Cardiac muscle cell (in vitro differentiated cells and primary cell): ENCODE measurements at places on chromosomes 11 and 22. TPM values are rescaled to one million over a fixed set of nuclear protein-coding genes. Genes with fewer than 3 reads are reported as not detected.

The MICAL3 gene
- 26.6 and 27.3 TPM in 2 replicates for polyA plus RNA-seq

The OR9I1 gene
- not detected in 2 replicates for polyA plus RNA-seq

The MS4A4E gene
- not detected in 2 replicates for polyA plus RNA-seq

The KDM2A gene
- polyA plus RNA-seq: 17.6 and 21.0 TPM in 2 replicates

The LMO1 gene
- polyA plus RNA-seq: 2.4 and 3.6 TPM in 2 replicates

The MFRP gene
- polyA plus RNA-seq: not detected in 2 replicates

The CCDC73 gene
- polyA plus RNA-seq: 0.76 TPM in 1 of 2 replicates, not detected in the other

The OR5B12 gene
- not detected in 2 replicates for polyA plus RNA-seq

The OR6T1 gene
- polyA plus RNA-seq: not detected in 2 replicates

The PHOX2A gene
- polyA plus RNA-seq: 0.50 TPM in 1 of 2 replicates, not detected in the other

The FAM227A gene
- 2.9 and 7.4 TPM in 2 replicates for polyA plus RNA-seq

DNA sequence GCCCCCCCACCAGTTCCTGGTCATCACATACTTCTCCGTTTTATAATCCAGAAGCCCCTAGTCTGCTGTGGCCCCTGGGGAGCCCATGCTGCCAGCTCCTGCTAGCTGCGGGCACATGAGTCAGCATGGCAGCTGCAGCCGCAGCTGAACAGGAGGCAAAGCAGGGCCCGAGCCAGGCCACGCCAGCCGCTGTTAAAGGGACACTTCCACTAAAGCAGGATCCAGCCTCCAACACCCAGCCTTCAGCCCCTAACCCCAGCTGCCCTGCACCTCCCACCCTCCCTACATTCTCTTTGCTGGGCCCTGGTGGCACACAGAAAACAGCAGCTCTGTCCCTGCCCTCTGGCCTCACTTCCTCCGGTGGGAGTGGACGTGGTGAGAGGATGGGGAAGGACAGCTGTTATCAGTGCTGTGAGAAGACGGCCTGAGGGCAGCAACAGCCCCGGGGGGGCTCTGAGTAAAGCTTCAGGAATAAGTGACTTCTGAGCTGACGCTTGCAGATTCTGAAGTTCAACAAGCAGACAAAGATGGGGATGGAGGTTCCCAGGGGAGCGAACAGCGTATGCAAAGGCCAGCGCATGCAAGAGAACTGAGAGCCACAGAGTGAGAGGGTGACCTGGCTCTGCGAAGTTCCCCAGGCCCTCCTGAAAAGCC lies 688 bp upstream of the LRRC74B start:
- peak; percentile 71 for DNase-seq

- DNase-seq: peak; percentile 39
Measured at GRCh38 chr22:46036558-46037408, 59.8 kb upstream of the WNT7B start.

DNA sequence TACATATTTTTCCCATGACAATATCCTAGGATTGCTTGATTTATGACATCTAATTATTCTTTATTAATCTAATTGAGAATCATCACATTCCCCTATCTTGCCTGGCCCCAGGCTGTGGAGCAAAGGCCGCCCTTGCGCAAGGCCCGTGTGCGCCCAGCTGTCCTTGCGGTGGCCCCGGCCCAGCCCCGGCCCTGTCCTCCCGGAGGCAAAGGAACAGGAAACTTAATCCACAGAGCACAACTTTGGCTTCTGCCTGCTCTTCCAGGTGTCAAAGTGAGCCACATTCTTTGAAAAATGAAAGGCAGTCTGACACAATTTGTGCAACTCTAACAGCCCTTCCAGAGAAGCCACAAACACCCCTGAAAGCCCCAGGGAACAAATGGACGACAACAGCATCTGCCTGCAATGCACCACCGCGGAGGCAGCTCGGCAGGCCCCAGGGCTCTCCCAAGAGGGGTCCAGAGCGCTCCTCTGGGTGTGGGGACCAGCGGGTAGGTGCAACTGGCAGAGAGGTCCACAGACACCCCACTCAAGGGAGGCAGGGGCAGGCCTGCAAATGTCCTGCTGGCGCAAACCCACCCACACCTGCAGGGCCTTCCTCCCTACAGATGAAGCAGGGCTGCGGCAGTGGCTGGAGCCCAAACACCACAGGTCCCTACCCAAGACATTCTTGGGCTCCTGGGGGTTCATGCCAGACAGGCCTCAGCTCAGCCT lies 30.3 kb downstream of the GNB1L start:
- DNase-seq: no peak

GRCh38 chr22:44913198-44913983 lies 96.4 kb downstream of the PHF21B start:
- DNase-seq: no peak

DNA sequence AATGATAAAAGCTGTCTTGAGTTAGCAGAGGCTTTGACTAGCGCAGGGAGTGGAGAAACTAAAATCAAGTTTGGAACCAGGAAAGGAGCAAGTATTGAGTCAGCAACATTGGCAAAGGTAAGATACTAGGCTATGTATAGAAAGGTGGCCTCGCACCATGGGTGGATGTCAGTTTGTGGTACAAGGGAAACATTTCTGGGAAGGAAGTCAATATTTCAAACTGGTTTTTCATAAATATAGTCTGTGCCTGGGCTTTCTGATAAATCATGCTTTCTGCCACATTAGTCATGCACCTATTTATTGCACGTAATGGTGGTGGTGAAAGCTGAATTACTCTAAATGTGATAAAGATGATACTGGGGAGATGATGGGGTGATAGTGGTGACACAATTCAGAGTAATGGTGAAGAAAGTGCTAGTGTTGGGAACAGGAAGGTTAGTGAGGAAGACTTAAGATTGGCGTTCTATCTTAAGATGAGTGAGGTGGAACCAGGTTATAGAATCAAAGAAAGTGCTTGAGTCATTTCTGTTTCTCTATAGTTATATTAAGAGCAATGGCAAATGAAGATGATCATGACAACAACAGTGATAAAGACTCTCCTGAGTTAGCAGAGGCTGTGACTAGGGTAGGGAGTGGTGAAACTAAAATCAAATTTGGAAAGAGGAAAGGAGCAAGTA lies 729.0 kb downstream of the FAM181B start:
- DNase-seq: no peak

GRCh38 chr11:68298659-68299516 lies 13.5 kb upstream of the LRP5 start:
- DNase-seq: no peak

DNA sequence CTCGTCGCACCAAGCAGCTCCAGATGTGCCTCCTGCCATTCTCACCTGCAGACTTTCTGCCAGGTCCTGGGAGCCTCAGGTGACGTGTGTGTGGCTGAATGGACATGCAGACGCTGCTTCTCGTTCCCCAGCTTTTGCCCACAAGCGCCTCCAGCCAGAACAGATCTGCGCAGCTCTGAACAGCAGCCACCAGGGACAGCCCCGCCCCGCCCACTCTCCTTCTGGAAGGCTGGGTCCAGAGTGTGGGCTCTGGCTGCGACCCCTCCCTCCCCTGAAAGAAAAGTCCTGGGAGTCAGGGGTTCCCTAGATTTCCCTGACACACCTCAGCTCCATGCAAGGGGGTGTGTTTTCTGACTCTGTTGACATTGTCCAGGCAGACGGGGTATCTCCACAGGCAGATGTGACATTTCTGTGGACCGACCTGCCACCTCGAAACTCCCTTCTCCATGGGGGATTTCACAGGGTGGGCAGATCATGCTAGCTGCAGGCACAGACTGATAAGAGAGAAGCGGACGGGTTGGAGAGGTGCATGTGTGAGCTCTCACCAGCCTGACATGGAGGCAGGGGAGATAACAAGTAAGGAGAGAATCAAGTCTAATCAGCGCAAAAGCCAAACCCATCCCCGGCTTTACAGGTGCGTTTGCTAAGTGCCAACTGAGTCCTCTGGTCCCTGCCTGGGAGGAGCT lies 19.8 kb downstream of the SLCO2B1 start:
- DNase-seq: no peak

DNA sequence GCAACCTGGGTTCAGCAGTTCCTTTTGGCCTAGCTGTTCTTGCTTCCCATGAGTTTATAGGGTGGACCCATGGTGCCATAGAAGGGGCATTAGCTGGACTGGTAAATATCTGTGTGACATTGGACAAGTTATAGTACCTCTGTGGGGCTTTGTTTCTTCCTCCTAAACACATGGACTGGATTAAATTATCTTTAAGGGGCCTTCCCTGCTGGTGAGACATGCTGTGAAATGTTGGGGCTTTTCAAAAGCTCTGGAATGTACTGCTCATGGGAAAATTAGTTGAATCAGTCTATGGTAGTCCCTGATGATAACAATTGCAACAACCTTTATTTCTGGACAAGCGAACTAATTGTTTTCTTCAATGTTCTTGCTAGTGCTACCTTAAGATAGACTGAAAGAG lies 276.2 kb downstream of the BLID start:
- DNase-seq: no peak

GRCh38 chr11:116207019-116207418 lies 565.8 kb downstream of the BUD13 start:
- DNase-seq: no peak

DNA sequence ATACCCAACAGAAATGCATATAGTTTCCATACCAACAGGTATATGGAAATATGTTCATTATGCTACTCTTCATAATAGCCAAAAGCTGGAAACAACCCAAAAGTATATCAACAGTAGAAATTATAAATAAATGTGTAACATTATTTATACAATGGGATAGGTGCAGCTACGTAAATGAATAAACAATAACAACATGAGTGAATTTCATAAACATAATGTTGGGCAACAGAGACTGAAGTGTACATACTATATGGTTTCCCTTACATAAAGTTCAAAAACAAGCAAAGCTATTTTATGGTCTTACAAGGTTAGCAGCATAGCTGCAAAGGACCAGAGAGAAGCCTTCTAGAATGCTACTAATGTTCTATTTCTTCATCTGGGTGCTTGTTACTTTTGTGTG lies 305.0 kb downstream of the INSC start:
- no peak for DNase-seq

- DNase-seq: no peak
Measured at GRCh38 chr11:66548041-66548440, 1.3 kb downstream of the ACTN3 start.

DNA sequence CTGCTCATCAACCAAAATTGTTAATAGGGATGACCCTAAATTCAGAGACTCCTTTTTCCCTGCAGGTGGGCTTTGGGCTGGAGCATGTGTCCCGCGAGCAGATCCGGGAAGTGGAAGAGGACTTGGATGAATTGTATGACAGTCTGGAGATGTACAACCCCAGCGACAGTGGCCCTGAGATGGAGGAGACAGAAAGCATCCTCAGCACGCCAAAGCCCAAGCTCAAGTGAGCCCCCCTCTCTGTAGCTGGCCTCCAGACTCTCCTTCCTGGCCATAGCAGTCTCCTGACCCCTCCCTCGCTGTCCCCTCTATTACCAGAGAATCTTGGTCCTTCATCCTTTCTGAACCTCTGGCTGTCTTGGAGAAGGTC lies 47.9 kb upstream of the RAB1B start:
- no peak for DNase-seq

GRCh38 chr11:110128161-110128560 lies 35.0 kb downstream of the ZC3H12C start:
- DNase-seq: peak; percentile 42

- DNase-seq: no peak
Measured at GRCh38 chr22:25199731-25200520, at the start of gene CRYBB3. Gene CRYBB3 (plus strand): TSS chr22:25199858. CDS start chr22:25201397, 1,539 bp downstream.

- DNase-seq: no peak
Measured at GRCh38 chr11:8685306-8685705, 2.7 kb downstream of the RPL27A start.

DNA sequence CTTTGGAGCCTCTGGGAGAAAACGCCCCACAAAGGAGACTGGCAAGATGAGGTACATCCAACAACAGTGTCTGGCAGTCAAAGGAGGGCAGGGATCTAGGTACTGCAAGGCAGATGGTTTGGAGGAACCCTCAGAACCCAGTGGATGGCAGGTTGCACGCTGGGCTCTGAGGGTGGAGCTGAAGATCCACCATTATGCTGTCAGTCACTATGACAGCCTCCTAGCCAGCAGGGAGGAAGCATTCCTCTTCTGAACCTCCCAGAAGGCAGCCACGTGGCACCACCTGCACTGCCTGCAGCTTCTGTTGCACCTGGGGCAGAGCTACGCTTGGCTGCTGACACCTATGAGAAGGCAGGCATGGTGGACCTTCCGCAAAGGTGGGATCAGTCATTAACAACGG lies 40.2 kb downstream of the HTR3A start:
- DNase-seq: no peak

- no peak for DNase-seq
Measured at GRCh38 chr11:66325263-66325671, 8.4 kb upstream of the CD248 start.

GRCh38 chr11:60852117-60852981 lies 3.4 kb downstream of the PTGDR2 start:
- DNase-seq: no peak

DNA sequence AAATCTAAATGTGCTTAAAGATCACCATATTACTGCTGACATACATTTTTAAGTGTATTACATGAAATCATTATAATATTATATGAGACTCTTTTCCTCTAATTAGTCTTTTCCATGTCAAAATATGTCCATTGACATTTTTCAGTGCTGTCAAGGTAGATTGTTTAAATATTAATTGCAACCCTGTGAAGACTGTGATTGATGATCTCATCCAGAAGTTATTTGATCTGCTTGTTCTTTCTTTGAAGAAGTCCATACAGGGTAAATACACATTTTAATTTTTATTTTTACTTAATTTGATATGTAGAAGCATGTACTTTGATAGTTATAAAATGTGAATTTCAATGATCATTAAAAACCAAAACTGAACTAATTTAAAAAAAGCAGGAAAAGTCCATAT lies 38.4 kb downstream of the DYNC2H1 start:
- DNase-seq: no peak

DNA sequence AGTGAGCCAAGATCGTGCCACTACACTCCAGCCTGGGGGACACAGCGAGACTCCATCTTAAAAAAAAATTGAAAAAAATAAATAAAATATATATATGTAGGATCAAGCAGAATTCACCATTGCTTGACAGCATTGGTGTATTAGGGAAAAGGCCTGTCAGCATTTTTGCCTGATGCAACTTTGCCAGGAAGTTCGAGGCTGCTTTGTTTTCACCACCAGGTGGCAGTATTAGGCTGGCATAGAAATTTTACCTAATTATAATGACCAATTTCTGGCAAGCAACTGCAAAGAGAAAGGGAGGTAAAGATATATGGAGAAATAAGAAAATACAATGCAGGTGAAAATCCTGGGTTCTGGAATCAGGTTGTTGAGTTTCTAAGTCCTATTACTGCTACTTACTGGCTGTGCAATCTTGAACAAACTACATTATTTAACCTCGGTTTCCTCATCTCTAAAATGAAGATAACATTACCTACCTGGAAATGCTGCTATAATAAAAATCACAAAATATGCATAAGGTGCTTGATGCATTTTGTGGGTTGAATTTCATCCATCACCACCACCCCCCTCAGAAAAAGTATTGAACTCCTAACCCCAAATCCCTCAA lies 24.7 kb downstream of the LAYN start:
- DNase-seq: peak; percentile 84

DNA sequence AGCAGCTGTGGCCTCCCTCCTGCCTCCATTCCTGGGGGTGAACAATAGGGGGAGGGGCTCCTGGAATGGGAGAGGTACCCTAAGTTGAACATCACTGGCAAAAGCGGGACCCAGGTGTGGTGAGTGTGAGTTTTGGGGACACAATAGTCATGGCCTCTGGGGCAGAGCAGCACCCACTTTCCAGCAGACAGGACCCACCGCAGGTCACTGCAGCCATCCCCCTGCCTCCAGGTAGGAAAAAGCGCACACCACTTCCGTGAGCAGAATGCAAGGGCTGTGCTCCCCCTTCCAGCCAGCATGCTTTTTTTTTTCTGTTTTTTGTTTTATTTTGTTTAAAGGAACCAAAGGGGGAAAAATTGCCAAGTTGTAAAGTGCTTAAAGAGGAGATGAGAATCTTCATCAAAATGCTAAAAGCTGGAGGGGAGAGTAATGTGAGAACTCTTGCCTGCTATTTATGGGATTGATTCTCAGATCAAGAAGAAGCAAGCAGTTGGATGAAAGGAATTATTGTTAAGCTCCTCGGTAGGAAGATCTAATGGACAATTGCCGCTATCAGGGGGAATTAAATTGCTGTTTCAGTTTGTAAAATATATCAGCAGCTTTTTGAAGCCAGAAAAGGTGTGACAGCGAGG lies 152.9 kb downstream of the FEZ1 start:
- no peak for DNase-seq
